ENCODE measurements at places on chromosomes 7 and 10.

DNA sequence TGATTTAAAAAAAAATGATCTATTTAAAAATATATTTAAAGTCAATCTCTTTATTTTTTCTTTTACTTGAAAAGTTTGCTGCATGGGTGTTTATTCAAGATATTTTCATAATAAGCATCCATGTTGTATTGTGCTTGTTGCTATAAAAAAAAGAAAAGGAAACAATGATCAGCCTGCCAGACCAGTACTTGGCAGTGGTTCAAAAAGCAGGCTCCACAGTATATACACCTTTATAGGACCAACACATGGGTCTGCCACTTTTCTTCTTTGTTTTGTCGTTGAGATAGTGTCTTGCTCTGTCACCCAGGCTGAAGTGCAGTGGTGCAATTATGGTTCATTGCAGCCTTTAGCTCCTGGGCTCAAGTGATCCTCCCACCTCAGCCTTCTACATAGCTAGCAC lies 228.0 kb downstream of the TWIST1 start:
- no peak for DNase-seq

- DNase-seq, result no peak
Observed at GRCh38 chr7:47672977-47673381, 91.1 kb upstream of the TNS3 start.

DNA sequence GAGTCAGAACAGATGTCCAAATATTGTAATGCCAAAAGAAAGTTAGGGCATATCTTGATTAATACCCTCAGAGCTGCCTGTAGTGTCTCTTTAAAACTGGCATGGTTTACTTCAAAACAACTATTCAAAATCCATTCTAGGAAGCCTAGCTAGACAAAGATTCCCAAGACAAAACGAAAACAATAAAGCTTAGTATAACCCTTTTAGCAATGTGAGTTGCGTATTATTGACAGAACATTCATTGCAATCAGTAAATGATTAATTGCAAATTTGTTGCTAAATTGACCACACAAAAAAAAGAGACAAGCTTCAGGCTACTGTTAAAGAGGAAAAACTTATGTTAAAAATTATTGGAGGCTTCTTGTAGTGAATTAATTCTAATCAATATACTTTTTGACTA lies 406.9 kb downstream of the DGKB start:
- no peak for DNase-seq

- DNase-seq, result no peak
Observed at GRCh38 chr10:21758696-21759095, 224.7 kb downstream of the MLLT10 start.

GRCh38 chr10:46079831-46080585 lies 33.9 kb upstream of the MSMB start:
- no peak for DNase-seq

DNA sequence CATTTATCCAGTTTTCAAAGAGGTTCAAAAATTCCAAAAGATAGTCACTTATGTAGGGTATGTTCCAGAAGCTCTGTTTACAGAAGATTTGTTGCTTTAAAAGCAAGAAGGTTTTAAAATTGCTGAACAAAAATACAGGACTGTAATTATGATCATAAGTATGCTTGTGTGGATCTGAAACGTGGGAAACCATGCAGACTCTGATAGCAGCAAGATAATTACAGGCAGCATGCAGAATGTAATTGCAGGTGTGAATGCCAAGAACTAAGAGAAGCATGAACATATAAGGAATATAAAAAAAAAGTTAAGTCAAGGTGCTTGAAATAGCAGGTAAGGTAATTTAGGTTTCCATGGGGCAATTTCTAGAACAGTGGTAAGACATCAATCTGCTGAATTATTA lies 405.7 kb downstream of the ARL4A start:
- no peak for DNase-seq

Data from CD4-positive, alpha-beta T cell treated with Interleukin-6 at 100 ng/mL for 8 hours (primary cell).